IMR-90 (cell line): ENCODE measurements at places on chromosomes 7 and 10. TPM values are rescaled to one million over a fixed set of nuclear protein-coding genes. Genes with fewer than 3 reads are reported as not detected.

DNA sequence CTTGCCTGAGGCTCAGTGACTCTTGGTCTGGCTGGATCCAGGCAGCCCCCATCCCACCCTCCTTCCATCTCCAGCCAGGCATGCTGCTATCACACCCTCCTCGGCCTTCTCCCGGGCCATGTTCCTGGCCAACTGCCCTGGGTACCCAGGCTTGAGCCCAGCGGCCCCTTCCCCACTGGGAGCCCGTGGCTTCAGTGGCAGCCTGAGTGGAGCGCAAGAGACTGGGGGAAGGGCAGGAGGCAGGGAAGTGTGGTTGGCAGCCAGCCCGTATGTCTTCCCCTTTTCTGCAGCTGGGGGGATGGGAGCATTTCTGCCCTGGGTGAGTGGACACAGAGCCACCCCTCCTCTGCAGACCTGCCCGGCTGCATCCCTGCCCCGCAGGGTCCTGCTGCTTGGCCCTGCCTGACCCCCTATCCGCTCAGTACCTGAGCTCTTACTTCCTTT lies 148.5 kb downstream of the ARHGAP22 start:
- DNase-seq, result no peak
- no peak overlapping the region for H3K4me3 ChIP-seq
- no peaks in the 10 kb centered on the region for H3K27me3 ChIP-seq
- H3K27ac ChIP-seq, result no peak overlapping the region
- H3K36me3 ChIP-seq, result peaks cover 6% of the 10 kb centered on the region; the same call in 1 of the 2 replicates
- peaks cover 10% of the 10 kb centered on the region for H3K4me1 ChIP-seq

DNA sequence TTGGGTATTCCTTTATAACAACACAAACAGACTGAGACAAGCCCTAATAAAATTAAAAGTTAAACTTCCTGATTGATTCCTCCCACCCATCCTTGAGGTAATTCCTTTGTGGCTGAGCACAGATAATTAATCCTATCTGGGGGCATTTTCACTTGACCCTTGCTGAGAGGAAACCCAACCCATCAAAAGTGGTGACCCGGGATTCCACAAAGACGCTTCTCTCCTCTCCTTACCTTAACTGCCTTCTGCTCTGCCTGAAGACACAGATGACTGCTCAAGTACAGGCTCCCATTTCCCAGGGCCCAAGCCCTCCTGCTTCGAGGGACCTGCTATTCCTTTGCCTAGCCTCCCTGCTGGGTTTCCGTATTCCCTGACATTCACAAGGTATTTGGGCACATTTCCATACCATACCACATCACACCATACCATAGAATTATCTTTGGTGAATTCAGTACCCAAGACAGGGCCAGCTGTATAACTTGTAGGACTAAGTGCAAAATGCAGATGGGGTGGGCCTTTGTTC lies 9.8 kb upstream of the MAPK8 start:
- H3K36me3 ChIP-seq, result no peaks in the 10 kb centered on the region
- DNase-seq, result no peak
- H3K4me1 ChIP-seq, result no peaks in the 10 kb centered on the region
- H3K27me3 ChIP-seq, result peaks cover 33% of the 10 kb centered on the region
- no peak overlapping the region for H3K27ac ChIP-seq

- no peak overlapping the region for H3K4me3 ChIP-seq
- H3K27me3 ChIP-seq, result no peaks in the 10 kb centered on the region
- H3K4me1 ChIP-seq, result no peaks in the 10 kb centered on the region
- H3K36me3 ChIP-seq, result no peaks in the 10 kb centered on the region
- DNase-seq, result peak; percentile 49
These were observed 5.9 kb downstream of the PIK3CG start for GRCh38 chr7:106870983-106871410.

GRCh38 chr7:47367369-47367768 lies 214.5 kb downstream of the TNS3 start:
- no peaks in the 10 kb centered on the region for H3K27me3 ChIP-seq
- H3K36me3 ChIP-seq, result peaks cover 44% of the 10 kb centered on the region
- DNase-seq, result no peak

CALN1 gene
- not detected in 2 replicates for polyA plus RNA-seq

DNA sequence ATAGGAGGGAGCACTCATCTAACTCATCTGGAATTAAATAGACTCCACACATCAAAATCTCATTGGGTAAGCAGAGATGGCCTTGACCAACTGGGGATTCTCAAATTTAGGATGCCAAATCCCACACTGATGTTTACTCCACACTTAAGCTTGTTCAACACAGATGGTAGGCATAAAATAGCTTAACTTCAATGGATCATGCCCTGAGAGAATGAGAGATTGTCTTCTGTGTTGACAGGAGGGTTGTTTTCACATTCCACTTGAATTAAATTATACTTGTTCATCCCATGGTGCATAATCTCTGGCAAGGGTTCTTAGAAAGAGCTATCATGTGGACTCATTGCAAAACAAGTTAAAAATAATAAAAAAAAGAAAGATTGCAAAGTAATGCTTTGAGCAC lies 391.4 kb downstream of the PLXDC2 start:
- H3K27me3 ChIP-seq, result no peaks in the 10 kb centered on the region
- DNase-seq, result no peak
- H3K4me1 ChIP-seq, result no peaks in the 10 kb centered on the region
- no peaks in the 10 kb centered on the region for H3K36me3 ChIP-seq
- no peak overlapping the region for H3K27ac ChIP-seq

- H3K4me3 ChIP-seq, result no peak overlapping the region
- H3K36me3 ChIP-seq, result no peaks in the 10 kb centered on the region
- no peak for DNase-seq
- no peaks in the 10 kb centered on the region for H3K27me3 ChIP-seq
- H3K4me1 ChIP-seq, result no peaks in the 10 kb centered on the region
These were observed 691.0 kb upstream of the MBL2 start for GRCh38 chr10:53463539-53463938.

GRCh38 chr10:1403508-1404322 lies 333.6 kb downstream of the ADARB2 start:
- H3K27me3 ChIP-seq, result no peaks in the 10 kb centered on the region
- no peak overlapping the region for H3K4me3 ChIP-seq
- H3K27ac ChIP-seq, result no peak overlapping the region
- H3K36me3 ChIP-seq, result no peaks in the 10 kb centered on the region
- no peak for DNase-seq

GRCh38 chr10:86506062-86506461 lies 15.5 kb downstream of the WAPL start:
- no peak overlapping the region for H3K27ac ChIP-seq
- H3K4me3 ChIP-seq, result no peak overlapping the region
- H3K4me1 ChIP-seq, result peaks cover 6% of the 10 kb centered on the region
- no peak for DNase-seq
- H3K36me3 ChIP-seq, result peaks cover 24% of the 10 kb centered on the region

CRYGN gene
- not detected in 2 replicates for polyA plus RNA-seq

GRCh38 chr10:72828294-72828693 lies 65.2 kb upstream of the OIT3 start:
- H3K4me1 ChIP-seq, result no peaks in the 10 kb centered on the region
- H3K27me3 ChIP-seq, result no peaks in the 10 kb centered on the region
- H3K4me3 ChIP-seq, result no peak overlapping the region
- no peak overlapping the region for H3K27ac ChIP-seq

CCAR1 gene
- 35.1 and 38.6 TPM in 2 replicates for polyA plus RNA-seq

GRCh38 chr7:79494046-79494445 lies 40.6 kb upstream of the MAGI2 start:
- peaks cover 2% of the 10 kb centered on the region; the same call in 1 of the 2 replicates for H3K4me1 ChIP-seq
- no peak overlapping the region for H3K4me3 ChIP-seq
- DNase-seq, result peak; percentile 1
- H3K27me3 ChIP-seq, result no peaks in the 10 kb centered on the region
- no peaks in the 10 kb centered on the region for H3K36me3 ChIP-seq

PIK3CG gene
- not detected in 2 replicates for polyA plus RNA-seq
